Activated T-cell treated with anti-CD3 and anti-CD28 coated beads, Interleukin-2, amount 50 U/mL, for 48 hours (primary cell): ENCODE measurements at places on chromosomes 3 and 15.

- DNase-seq = no peak
Measured at GRCh38 chr15:32667321-32667720, 25.8 kb downstream of the SCG5 start.

- no peak for DNase-seq
Measured at GRCh38 chr3:171948674-171949073, 90.7 kb upstream of the FNDC3B start.

DNA sequence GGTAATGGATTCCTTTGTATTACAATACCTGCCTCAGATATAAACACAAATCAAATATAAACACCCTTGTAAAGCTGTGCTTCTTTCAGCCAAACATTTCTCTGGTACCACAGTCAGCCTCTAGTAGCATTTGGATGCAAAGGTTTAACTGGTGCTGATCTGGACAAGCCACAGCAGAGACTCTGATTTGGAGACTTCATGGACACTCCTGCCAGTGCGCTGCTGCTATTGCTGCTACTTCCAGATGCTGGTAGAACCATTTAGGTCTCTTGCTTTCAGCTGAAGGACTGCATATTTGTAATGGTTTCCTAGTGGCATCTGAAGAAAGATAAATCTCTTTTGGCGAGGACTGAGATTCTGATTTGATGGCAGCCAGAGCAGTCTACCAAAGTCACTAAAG, 36.9 kb downstream of the NCK1 start:
- DNase-seq = no peak

- no peak for DNase-seq
Measured at GRCh38 chr3:71659864-71660591, 65.2 kb downstream of the EIF4E3 start.

- DNase-seq = no peak
Measured at GRCh38 chr3:39671116-39671515, 138.3 kb upstream of the MYRIP start.

DNA sequence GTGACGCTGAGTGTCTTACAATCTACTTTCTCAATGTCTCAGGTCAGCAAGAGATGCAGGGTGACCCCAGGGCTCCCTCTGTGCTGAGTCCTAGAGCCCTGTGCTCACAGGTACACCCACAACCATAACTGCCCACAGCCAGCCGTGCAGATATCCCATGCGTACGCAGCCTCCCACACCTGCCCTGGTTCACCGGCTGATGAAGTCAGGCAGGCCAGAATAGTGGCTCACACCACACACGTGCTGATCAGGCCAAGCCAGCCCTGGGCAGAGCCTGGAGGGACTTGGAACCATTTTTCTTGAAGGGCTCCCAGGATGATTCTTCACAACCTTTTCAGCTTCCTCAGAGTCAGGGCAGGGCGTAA, 63.6 kb upstream of the RPL32 start:
- no peak for DNase-seq
